Stimulated activated CD4-positive, alpha-beta T cell treated with anti-CD3 and anti-CD28 coated beads, Interleukin-2, amount 100 ng/mL, for 24 hours (primary cell): ENCODE measurements at places on chromosomes 7 and 10.
A peak's percentile ranks its signal among the peaks of the same experiment; 100 is the strongest.

- DNase-seq, result no peak
Measured at GRCh38 chr7:148230296-148230695, 360.3 kb upstream of the C7orf33 start.

DNA sequence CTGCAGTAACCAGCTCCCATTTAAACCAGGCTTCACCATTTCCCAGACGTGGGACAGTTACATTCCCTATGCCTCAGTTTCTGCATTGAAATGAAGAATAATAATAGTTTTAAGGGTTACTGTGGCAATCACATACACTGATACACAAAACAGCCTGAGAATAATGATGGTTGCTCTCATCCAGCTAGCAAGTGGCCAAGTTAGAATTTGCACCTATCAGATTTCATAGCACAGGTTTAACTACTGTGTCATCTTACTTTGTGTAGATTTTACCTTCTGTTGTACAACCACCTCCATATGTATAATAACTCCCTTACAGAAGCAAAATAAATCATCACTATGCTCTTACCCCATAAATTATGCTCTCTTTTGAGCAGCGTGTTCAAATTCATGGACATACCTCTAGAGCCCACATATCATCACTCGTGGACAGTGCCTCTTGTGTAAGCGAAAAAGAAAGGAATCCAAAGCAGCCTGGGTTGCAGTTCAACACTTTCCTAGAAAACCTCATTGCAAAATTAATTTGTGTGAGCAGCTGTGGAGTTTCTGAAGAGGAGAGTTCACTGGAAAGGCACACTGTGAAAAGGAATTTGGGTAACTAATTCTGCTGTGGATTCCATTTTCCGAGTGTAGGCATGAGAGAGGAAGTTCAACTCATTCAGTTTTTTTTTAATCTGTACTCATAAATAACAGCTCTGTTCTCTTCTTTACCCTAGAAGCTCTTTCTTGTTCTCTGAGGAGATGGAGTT, 492.5 kb downstream of the ARL4A start:
- DNase-seq, result no peak

DNA sequence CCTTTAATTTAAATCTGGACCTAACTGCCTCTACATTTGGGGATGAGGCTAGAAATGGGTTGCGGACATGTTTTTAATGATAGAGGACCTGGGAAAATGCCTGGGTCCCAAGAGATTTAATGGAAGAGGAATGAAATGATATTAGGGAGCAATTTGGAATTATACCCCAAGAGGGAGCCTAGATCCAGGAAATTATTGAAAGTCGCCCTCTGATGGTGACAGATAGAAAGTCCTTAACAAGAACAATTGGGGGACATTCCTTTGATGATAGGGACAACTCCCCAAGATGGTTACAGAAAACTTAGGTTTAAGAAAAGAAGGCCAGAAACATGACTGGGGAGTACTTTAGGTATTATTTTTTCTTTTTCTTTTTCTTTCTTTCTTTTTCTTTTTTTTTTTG, 9.5 kb upstream of the TSGA13 start:
- no peak for DNase-seq

DNA sequence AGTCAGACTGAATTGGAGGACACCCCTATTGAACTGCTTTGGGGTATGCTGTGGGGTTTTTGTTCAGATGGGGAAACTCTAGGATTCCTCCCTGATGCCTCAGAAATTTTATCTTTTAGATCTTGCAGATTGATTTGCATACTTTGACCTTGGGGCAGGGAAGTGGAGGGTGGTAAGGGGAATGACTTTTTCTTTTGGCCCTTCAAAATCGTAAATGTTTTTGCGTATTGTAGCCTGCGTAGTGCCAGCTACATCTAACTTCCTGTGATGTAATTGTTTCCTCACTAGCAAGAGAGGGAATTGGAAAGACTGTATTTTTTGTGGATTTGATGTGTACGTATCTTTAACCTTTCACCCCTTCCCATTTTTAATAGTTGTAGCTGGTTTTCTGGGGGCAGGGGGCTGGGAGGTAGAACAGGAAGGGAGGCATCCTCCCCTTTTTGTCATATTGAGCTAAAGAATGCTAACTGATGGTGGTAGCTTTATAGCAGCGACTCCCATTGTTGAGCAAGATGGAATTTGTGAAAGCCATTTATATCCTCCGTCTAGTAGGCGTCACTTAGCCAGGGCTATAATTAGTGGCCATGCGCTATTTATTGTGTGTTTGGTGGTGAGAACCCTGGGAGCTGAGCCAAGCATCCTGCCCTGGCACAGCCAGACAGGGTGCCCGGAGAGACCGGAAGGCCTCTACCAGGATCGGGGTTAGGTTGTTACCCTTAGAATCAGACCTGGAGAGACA, 11.3 kb downstream of the DUSP5 start:
- no peak for DNase-seq

DNA sequence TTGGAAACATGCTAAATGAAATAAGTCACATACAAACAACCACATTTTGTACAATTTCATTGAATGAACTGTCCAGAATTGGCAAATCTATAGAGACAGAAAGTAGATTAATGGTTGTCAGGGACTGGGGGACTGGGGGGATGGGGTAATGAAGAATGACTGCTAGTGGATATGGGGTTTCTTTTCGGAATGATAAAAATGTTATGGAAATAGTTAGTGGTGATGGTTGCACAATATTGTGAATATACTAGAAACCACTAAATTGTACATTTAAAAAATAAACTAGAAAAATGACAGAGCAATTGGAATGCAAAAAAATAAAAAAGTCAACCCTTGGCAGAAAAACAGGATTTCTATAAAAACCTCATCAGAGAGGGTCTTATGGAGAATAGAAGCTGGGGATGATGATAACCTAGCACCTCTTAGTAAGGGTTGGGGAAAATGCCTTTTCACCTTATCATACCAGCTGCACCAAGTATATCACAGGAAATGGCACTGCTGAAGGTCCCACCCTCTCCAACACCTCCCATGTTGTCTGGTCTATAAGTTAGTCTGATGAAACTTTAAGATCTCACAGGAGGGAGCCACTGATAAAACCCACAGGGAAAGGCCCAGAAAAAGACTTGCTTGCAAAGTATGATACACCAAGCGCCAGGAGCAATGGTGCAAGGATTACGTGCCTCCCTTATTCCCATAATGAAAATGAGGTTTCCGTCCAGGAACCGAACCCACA, 23.1 kb upstream of the JAZF1 start:
- no peak for DNase-seq

GRCh38 chr10:86419101-86419500, 52.5 kb upstream of the GRID1 start:
- no peak for DNase-seq

GRCh38 chr7:132941905-132942304, 140.0 kb downstream of the CHCHD3 start:
- no peak for DNase-seq

- no peak for DNase-seq
Measured at GRCh38 chr10:49112851-49113250, 2.5 kb downstream of the VSTM4 start.

- DNase-seq, result no peak
Measured at GRCh38 chr10:58107506-58107905, 160.2 kb downstream of the IPMK start.

GRCh38 chr10:17021656-17022465, 107.8 kb downstream of the CUBN start:
- no peak for DNase-seq

DNA sequence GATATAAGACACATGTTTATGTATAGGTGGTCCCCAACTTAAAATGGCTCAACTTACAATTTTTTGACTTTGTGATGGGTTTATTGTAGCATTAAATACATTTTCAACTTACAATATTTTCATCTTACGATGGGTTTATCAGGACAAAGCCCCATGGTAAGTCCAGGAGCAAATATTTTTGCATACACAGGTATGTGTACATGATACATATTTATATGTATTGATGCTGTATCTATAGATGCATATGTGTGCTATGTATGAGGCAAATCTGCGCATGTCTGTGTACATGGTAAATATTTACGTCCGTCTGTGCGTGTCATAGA, 664 bp upstream of the UBE3C start:
- DNase-seq, result no peak

DNA sequence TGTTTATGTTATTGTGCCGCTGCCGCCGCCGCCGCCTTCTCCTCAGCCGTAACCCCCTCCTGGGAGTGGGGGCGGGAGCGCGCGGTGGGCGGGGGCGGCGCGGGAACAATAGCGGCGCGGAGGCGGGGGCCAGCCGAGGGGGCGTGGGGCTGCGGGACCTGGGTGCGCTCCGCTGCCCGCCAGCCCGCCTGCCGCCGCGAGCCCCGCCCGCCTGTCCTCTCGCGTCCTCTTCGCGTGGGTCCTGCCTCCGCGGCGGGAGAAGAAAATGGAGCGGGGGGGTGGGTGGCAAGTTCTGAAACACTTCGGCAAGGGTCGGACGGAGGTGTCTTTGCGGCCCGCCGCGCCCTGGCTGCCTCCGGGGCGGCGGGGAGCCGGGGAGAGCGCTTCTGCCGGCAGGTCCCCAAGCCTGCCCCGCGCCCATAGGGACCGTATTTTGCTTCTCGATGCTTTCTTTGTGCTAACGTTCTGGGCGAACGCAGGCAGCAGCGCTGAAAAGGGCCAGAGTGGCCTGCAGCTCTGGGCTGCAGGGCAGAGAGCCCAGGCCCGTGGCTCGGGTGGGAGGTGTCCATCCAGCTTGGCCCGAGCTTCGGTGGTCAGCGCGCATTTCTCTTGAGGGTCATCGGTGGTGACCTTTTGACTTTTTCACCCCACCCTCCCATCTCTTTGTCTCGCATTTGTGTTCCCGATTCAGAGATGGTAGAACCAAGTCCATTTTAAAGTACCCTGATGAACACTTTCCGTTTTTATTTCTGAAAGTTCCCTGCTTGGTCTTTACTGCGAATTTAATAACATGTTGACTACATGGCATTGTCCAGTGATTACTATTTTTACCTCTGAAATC, 613 bp downstream of the MAPK8 start:
- peak; percentile 66 for DNase-seq

GRCh38 chr7:155210356-155210755, 87.3 kb upstream of the INSIG1 start:
- DNase-seq, result no peak

DNA sequence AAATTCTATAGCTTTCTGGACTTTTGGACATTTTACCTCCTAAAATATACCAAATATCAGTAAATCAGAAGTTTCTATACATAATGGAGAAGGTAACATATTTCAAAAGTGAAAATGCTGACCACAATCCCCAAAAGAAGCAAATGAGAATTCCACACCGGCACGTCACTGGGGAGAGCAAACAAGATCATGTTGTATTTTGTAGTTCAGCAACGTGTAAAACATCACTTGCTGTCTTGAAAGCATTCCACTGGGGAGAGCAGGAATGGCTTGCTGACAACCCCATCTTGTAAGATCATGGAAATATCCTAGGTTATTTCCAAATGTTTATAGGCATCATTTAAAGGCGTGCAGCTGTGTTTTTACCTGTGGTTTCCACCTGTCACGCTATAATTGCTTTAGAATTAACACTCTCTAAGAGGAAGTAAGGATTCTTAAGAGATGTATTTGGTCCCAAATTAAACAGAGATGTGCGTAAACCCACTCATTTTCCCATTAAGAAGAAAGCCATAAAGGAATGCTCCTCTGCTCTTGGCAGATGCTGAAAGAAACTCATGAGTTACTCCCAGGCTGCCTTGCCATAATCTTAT, 397.1 kb upstream of the POT1 start:
- no peak for DNase-seq

DNA sequence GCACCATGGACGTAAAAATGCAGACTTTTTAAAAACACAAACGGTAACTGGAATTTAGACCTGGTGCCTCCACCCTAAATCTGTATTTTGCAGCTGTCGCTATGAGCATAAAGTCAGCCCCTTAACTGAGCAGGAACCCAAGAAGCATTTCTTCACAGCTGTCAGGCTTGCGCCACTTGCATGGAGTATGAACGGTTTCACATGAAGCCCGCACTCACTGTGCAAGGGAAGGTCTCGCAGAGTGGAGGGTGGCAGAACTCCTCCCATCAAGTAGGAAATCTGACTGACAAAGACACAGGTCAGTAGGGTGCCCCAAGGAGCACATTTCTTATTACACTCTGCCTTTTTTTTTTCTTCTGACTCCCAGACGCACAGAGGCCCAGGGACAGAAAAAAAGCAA, 58.5 kb downstream of the ELMO1 start:
- DNase-seq, result no peak

DNA sequence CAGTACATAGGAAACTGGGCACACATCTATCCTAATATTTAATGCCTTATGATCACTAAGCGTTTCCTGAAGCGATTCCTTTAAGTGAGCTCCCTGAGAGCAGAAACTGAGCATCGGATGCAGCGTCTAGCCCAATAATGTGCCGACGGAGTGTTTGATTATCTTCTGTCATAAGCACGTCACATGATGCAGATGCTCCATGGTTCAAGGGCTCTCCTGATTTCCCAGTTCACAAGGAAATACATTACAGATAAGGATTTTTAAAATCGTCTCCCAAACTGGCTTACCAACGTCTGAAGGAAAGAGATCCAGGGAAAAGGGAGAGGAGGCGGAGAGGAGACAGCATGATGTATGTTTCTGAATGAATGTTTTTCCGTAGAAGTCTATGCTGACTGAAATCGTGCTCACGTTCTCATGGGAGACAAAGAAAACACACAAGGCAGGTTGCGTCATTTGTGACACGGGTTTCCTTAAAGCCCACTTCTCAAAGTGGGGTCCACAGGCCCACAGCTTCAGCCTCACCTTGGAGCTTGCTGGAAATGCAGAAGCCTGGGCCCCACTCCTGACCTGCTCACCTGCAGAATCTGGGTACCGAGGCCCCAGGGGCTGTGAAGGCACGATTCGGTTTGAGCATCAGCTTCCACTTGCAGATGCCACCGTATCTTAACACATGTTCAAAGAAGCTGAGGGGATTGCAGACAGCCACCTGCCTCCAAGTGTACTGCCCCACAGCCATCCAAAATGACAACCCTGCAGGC, 21.5 kb upstream of the INSIG1 start:
- DNase-seq, result no peak

- DNase-seq, result peak; percentile 85
Measured at GRCh38 chr10:100338434-100339036, 8.5 kb upstream of the SCD start.

GRCh38 chr7:91557789-91558404, 293.7 kb downstream of the FZD1 start:
- DNase-seq, result no peak

GRCh38 chr7:18497800-18498199, 2.3 kb downstream of the HDAC9 start:
- no peak for DNase-seq
